ENCODE measurements at places on chromosomes 1 and 21.

GRCh38 chr1:189103956-189104355, 1373.7 kb downstream of the BRINP3 start:
- no peak for DNase-seq

GRCh38 chr1:62790716-62791115, 6.8 kb downstream of the ATG4C start:
- no peak for DNase-seq

- no peak for DNase-seq
Observed at GRCh38 chr1:98989556-98989907, 15.1 kb downstream of the PLPPR5 start.

- DNase-seq: no peak
Observed at GRCh38 chr1:159783724-159784123, 3.0 kb downstream of the DUSP23 start.

GRCh38 chr1:168469690-168470089, 74.1 kb downstream of the XCL2 start:
- DNase-seq: no peak

DNA sequence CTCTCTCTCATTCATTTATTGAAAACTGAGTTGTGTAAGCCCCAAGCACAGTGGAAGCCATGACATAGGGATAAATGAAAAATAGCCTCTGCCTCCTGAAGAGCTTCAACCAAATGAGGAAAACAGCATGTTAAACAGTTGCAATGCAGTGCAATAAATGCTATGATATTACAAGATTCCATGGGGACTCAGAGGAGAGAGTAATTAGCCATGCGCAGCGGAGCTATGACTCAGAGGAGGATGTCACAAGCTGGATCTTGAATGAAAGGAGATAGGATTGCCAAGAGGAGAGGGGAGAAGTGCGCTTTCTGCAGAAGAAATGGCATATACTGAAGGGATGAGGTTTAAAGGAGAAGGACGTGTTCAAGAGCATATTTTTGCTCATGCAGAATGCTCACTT, 231.3 kb upstream of the PLXNA2 start:
- DNase-seq: no peak

- no peak for DNase-seq
Observed at GRCh38 chr1:231028682-231029081, 11.4 kb downstream of the FAM89A start.

DNA sequence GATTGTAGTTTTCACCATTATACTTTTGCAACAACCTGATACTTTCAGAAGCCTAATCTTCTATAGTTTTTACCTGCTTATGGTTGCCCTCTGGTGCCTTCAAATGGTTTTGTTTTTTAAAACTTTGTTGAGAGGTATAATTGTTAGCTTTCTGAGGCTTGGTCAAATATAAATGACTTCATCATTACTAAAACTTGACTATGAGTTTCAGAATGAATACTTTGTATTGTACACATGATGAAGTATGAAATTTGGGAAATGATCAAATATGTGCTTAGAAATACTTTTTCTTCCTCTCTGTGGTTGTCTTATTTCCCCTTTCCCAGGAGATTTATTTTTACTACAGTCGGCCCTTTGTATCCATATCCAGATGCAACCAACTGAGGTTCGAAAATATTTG, 151.8 kb upstream of the B3GALT2 start:
- no peak for DNase-seq

DNA sequence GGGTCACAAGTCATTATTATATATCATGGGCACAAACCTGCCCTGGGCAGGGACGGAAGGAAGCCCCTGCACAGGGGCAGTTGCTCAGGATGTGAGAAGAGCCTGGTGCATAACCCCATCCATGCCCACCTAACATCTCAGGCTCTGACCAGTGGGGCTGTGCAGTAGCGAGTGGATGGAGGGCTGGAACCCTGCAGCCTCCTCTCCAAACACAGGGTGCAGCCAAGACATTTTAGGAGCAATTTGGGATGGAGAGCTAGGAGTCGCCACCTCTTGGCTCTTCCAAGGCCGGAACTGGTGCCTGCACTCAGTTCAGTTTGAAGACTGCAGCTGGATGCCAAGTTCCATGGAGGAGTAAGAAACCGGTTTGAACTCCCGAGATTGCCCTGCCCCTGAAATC, 2.8 kb downstream of the MX1 start:
- no peak for DNase-seq

DNA sequence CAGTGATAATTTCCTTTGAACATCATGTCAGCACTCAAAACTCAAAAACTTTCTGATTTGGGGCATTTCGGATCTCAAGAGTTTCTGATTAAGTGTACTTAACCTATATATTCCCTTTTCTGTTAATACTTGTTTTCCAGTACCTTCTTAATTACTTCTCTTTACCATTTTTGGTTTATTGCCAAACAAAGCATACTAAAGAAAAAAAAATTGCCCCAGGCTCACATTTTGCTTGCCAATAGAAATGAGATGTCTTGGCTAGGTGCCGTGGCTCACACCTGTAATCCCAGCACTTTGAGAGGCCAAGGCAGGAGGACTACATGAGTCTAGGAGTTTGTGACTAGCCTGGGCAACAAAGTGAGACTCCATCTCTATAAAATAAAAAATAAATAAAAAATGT, 4.8 kb downstream of the PSMD4 start:
- no peak for DNase-seq

DNA sequence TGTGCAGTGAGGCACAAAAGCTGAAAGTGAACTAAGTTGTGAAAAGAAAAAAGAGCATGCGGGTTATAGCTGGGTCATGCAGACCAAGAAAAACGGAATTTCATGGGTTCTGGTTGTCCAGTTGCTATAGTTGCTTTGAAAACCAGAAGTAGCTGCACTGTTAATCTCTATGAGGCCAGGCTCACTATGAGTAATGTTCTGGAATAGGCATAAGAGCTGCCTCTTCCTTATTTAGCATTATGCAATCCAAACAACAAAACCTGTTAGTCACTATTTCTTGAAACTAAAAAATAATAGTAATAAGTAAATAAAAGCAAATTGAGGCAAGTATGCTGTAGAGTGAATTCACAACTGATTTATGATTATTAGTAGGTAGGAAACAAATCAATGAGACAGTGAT, 1383.7 kb downstream of the MRPL39 start:
- no peak for DNase-seq

GRCh38 chr1:82801176-82801575, 1000.4 kb downstream of the ADGRL2 start:
- DNase-seq: no peak

- DNase-seq: no peak
Observed at GRCh38 chr1:218123968-218124367, 161.1 kb upstream of the RRP15 start.

DNA sequence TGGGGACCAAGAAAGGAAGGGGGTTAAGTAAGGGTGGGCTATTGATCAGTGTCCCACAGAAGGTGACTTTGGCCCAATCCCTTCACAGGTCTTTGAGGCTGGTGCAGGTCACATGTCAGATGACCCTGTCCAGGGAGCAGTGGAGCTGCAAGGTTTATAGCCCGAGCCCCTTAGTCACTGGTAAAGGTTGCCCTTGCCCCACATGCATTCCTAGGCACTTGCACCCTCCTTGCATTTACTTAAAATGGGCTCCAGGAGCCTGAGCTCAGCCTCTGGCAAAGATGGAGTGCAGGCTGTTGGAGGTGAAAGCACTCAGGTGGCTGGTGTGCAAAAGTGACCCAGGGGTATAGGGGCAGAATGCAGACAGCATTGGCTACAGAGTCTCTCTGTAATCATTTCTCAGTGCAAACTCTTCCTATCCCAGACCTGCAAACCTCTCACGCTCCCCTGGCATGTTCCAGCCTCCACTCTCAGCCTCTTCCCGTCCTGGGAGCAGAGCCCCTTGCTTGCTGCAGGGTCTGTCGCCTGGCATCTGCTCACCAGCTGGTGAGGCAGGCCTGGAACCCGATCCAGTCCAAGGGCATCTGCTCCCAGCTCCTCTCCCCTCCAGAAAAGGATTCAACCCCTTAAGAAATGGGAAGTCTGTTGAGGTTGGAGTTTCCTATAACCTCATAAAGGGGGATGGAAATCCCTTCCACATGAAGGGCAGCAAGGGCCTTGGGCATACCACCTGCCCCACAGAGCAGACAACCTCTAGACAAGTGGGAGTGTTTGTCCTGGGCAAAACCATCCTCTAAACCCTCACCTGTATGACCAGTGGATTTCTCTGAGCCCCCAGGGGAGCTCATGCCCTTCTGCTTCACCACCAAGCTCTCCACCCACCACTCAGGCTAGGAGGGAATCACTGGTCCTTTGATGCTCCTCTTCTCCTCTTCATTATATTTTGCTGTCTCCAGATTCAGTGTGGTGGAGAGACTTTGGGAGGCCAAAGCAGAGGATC, 23.1 kb upstream of the PTPRF start:
- DNase-seq: no peak

DNA sequence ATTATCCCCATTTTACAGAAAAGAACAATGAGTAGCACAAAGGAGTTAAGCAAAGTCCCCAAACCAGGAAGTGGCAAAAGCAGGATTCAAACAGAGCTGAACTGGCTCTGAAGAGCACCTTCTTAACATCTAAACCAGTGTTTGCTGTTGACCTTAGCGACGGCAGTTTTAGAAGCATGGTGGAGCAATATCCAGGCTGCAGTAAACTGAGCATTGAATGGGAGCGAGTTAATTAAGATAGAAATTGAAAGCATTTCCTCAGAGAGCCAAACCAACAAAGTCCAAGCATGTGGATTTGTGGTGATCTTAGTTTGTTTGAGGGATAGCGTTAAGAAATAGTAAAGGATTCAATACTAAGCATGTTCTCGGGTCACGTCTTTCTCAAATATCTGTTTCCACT, 13.4 kb upstream of the ZNF281 start:
- no peak for DNase-seq

DNA sequence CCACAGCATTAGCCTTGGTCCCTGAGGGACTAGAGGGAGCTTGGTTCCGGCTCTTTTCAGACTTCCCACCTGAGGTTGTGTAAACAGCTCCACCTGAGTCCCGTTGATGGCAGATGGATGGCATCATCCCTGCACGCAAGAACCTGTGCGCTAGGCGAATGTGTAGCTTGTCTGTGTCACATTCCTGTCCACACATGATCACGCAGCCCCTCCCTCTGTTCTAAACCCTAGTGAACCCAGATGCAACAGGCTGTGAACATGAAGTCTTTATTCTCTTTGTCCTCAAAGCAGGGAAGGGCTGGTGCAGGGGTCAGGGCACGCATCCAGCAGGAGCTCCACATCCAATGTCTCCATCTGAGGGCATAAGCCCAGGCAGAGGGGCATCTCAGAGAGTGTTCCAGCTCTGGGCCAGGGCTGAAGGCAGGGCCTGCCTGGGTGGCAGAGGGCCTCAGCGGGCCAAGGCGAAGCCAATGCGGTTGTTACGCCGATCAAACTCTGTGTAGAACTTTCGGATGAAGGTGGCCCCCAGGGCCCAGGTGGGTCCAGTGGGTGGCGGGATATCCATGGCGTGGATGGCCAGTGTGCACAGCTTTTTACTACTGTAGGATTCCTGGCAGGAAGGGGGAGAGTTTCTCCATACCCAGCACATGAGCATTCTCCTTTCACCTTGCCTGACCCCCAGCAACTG, 2.9 kb upstream of the ETNK2 start:
- DNase-seq: no peak

DNA sequence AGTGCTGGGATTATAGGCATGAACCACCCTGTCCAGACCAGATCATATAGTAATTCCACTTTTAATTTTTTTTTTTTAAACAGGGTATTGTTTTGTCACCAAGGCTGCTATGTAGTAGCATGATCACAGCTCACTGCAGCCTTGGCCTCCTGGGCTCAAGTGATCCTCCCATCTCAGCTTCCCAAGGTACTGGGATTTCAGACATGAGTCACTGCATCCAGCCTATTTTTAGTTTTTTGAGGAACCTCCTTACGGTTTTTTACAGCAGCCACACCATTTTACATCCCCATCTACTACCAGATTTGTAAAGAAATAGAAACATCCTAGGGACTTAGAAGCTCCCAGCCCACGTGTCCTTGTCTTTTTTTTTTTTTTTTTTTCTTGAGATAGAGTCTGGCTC, 24.0 kb downstream of the L1TD1 start:
- no peak for DNase-seq

DNA sequence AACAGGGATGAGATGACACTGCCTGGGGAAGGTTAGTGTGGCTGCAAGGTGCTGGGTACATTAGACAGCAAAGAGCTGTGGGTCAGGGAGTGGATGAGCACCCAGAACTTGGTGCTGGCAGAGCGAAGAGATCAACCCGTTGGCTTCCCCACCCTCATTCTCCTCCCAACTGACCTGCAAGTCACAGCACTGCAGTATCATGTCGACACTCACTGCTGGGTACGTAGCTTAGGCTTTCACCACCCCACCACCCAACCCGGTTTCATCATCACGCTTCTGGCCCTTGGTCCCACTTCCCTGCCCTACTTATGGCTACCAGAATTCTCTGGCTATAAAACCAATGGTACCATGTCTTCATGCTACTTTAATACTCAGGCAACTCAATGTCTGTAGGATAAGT, 73.6 kb upstream of the LYST start:
- no peak for DNase-seq

- no peak for DNase-seq
Observed at GRCh38 chr1:13619909-13620308, 36.3 kb downstream of the PDPN start.

GRCh38 chr1:165914136-165914798, 86.9 kb downstream of the UCK2 start:
- peak; percentile 40 for DNase-seq

DNA sequence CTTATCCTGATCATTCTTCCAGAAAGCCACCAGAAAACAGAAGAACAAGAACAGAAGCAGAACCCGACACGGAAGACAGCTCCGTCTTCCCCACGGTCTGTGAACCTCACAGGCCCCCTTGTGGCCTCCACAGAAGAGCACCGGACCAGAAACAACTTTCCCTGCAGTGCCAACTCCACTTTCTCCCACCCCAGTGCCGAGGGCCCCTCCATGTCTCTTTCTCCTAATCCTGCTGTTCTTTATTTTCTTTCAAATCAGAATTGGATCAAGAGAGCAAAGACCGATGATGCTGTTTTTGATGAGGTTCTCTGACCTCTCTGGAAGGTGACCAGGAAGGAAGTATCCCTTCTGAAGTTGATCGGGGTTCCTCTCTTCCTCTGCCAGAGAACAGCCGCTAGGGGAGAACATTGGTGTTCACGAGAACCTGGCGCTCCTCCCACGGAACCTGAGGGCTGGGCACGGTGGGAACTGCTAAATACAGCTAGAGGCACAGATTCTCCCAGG, 58.9 kb upstream of the CTTNBP2NL start:
- no peak for DNase-seq

GRCh38 chr1:17316704-17317103, 8.7 kb downstream of the PADI4 start:
- no peak for DNase-seq

- DNase-seq: peak; percentile 2
Observed at GRCh38 chr1:34460193-34460592, 283.5 kb downstream of the C1orf94 start.

GRCh38 chr21:45034556-45035476, 39.6 kb upstream of the ADARB1 start:
- DNase-seq: no peak

- no peak for DNase-seq
Observed at GRCh38 chr1:48654606-48655210, 122.0 kb downstream of the BEND5 start.
